ENCODE measurements at places on chromosomes 4 and X. TPM values are rescaled to one million over a fixed set of nuclear protein-coding genes. Genes with fewer than 3 reads are reported as not detected.

The SORBS2 gene
- total RNA-seq = 92.6 TPM

The FRAS1 gene
- 166 TPM for total RNA-seq

The MGAT4D gene
- not detected for total RNA-seq

The IRF2 gene
- total RNA-seq = 14.3 TPM

The MYOZ2 gene
- total RNA-seq = 0.16 TPM

The IL2 gene
- not detected for total RNA-seq

The ADH1C gene
- 4.6 TPM for total RNA-seq

The CC2D2A gene
- 26.8 TPM for total RNA-seq

The P2RY8 gene
- total RNA-seq = not detected

The CITED1 gene
- total RNA-seq = 2.0 TPM

The ADH6 gene
- total RNA-seq = 1.9 TPM
